Activated naive CD4-positive, alpha-beta T cell treated with anti-CD3 and anti-CD28 coated beads, Interleukin-2, amount 50 U/mL, for 72 hours (primary cell): ENCODE measurements at places on chromosomes 11 and 22. TPM values are rescaled to one million over a fixed set of nuclear protein-coding genes. Genes with fewer than 3 reads are reported as not detected.

GRCh38 chr22:38069372-38070249, 12.4 kb downstream of the PICK1 start:
- DNase-seq: no peak

DNA sequence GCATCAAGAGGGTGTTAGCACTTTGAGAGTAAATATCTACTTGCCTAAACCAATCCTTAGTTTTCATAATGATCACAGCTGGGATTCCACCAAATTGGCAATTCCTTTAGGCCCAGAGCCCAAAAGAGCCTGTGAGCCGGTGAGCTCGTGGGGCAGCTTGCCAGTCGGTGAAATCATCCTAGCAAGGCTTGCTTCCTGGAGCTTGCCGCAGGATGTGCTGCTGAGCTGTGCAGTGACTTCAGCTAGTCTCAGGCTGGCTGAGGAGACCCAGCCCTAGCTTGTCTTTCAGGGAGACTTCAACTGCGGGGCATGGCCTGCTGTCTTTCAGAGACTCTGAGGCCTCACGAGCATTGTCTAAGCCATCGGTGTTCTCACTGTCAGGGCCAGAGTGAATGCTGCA, 73.6 kb upstream of the SUSD2 start:
- DNase-seq: no peak

- DNase-seq: no peak
Observed at GRCh38 chr11:111585371-111585770, 16.9 kb upstream of the SIK2 start.

The MISFA gene
- total RNA-seq: 4.0 TPM

The KDM4E gene
- 0.09 TPM for total RNA-seq
